ENCODE measurements at places on chromosomes 2 and 18.

GRCh38 chr2:200871151-200871550 lies 6.7 kb upstream of the CLK1 start:
- DNase-seq, result no peak

DNA sequence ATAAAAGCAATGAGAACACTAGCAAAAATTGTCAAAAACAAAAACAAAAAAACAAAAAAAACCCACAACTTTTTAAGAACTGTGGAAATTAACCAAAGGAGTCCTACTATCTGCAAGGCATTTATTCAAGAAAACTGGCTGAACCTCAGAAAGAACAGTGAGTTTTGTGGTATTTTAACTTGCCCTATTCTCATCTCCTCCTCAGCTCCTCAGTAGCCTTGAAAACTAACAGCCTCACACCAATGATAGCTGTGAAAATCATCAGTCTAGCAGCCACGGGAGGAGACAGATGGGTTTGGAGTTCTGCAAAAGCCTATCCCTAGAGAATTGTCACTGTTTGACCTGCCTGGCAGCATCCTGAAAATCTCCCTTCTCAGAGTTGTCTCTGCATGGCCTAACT lies 20.1 kb upstream of the DNER start:
- DNase-seq, result no peak

DNA sequence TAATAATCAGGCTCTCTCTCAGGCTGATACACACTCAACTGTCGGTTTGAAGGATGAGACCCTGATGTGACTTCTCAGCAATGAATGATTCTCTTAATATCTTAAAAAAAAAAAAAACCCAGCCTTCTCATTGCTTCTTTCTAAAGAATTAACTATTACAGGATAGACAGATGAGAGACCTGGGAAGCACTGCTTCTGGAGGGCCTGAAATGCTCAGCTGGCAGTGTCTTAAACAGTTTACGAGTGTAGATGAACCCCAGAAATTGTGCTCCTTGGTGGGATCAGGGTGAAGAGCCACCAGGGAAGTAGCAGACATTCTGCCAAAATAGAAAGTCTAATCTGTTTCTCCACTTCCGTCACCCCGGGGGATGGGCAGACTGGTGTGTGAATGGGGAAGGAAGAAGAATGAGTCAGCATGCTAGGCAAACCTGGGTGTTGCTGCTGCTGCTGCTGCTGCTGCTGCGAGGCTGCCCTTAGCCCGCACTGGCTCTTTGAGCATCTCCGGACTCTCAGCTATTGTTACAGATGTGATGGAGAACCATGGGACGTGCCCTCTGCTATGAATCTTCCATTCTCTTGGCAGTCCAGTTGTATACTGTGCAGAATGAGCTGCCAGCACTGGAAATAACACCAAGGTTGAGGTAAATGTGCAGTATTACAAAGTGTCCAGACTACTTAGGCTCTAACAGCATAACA lies 158.4 kb downstream of the SETBP1 start:
- DNase-seq, result peak; percentile 83

- no peak for DNase-seq
Measured at GRCh38 chr2:111176388-111176787, 55.7 kb downstream of the BCL2L11 start.

- no peak for DNase-seq
Measured at GRCh38 chr2:168997118-168997521, 34.0 kb downstream of the ABCB11 start.

GRCh38 chr2:40279001-40279400 lies 172.9 kb downstream of the SLC8A1 start:
- peak; percentile 71 for DNase-seq

DNA sequence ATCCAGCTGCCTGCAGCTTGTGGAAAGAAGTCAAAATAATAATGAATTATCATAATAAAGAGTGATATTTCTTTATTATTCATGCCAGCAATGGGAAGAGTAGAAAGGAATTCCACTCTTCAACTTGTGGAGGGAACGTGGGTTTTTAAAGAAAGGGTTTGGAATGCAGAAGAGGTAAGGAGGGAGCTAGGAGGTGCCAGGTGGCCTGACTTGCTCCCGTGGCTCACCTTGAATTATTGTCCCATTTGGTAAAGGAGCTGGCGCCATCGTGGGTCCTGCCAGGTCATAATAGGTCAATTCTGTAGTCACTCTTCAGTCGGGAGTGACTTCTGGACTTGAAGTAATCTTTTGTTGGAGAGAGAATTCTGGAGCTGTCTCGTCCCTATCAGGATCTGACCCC lies 95.2 kb upstream of the BARD1 start:
- DNase-seq, result no peak

DNA sequence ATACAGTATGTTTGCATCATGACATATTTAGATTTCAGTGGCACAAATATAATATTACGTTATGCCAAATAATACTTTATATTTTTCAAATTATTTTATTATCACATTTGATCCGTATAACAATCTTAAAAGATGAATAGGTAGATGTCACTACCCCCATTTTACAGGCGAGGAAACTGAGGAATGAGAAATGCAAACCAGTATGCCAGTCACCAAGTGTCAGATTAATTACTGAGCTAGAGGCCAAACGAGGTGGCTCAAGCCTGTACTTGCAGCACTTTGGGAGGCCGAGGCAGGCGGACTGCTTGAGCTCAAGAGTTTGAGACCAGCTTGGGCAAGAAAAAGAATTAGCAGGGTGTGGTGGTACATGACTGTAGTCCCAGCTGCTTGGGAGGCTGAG lies 17.4 kb upstream of the YES1 start:
- no peak for DNase-seq

- DNase-seq, result peak; percentile 69
Measured at GRCh38 chr2:113791697-113792590, 35.5 kb upstream of the SLC35F5 start.

DNA sequence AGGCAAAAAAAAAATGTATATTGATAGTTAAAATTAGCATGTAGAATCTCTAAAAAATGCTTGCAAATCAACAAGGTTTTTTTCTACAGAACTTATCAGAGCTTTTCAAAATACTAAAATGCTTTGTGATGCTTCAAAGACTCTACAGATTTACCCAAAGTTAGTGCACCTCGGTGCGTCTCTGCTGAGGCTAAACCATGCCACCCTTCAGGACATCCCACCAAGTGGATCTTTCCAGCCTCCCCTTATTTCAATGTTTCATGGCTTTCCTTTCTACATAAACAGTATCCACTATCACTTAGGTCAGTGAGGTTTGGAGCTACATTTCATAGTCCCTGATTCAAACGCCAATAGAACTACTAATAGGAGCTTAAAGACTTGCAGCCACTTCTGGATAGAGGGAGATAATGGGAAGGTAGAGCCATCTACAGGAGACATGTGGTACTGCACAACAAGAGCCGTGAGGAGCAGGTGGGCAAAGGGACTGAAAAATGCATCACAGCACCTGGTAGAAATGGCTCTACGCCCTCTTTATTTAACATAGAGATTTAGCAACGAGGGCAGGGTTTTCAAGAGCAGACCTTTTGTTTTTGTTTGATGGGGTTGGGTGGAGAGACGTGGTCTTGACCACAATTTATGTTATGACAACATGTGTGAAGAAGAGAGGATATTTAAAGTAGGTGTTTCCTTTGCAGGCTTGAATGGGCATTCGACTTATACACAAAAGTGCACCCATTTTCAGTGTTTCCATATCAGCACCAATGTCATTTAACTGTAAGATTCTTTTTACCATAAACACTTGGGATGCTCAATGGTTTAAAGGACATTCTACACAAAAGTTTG lies 56.1 kb upstream of the SLC35G4 start:
- DNase-seq, result peak; percentile 47

- DNase-seq, result no peak
Measured at GRCh38 chr2:28336982-28337627, 55.6 kb upstream of the FOSL2 start.
